ENCODE measurements at places on chromosomes 3 and 15.

DNA sequence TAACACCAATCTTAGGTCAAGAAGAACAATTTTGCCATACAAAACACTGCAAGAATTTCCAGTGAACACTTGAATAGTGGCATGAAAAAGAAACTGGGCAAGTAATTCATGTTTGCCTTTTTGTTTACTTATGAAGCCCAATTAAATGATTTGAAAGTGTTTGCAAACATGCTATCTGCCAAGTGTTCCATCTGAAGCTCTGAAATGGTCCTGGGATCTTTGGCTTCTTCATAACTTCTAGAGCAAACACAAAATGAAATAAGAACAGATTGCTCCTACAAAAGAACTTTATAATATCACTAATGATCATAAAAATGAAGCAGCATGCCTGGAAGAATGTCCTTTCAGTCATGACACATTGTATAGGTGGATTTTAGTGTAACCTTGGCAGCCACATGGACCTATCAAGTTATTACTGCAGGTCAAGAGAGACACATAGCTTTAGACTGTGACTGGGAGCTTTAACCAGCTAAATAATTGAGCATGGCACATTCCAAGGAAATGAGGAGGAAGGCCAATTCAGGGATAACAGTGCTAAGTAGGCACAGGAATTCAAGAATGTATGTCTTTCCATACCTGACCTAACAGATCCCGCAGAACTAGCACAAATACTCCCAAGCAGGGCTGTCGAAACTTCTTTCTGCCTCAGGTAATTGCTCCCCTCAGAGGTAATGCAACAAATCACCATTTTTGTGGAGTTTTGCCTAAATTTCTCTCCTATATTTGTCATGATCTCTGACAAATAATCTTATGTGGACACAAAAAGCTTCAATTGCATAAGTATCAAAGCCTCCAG is 144.6 kb downstream of the DUT start:
- DNase-seq, result no peak

GRCh38 chr3:153028381-153028780 is 133.6 kb upstream of the RAP2B start:
- DNase-seq, result no peak

DNA sequence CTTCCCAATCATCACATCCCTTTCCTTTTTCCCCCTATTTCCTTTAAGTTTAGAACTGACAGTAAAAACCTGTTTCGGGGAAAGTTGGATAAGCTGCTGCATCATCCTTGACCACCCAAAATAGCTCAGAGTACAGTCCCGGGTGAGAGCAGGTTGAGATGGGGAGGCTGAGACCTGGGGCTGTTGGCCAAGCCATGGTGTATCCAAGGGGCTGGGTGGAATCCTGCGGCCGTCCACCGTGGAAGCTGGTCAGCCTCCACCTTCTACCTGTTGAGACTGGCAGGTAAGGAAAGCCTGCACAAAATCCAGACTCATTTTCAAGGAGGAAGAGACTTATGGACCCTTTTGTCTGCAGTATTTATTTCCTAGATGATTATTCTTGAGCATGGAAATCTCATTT is 128.2 kb upstream of the PLXNA1 start:
- no peak for DNase-seq

DNA sequence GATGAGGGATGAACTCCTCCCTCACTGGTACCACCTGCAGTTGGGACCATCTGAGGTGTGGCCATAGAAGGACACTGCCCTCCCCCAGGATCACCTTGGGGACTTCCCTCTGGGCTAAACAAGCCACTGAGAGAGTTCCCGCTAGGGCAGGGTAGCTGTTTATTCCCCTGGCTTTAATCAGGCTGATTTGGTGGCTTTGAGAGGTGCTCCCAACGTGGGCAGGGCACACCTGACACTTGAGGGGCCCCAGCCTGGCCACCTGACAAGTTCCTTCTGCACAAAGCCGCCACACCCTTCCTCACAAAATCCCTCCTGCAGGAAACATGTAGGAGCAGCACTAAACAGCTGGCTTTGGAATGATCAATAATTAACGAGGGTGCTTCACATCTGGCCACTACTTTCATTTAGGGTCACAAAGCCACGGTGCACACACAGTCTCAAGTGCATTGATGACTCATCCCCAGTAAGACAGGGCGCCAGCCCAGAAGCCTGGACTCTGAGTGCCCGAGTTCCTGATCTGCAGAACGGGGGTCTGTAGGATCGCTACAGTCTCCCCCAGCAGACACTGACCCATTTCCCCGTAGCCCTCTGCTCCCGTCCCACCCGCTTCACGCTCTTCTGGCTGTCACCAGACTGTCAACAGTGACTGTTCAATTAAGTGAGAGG is 75.1 kb downstream of the ATP10A start:
- no peak for DNase-seq

GRCh38 chr15:74229686-74230085 is 6.4 kb upstream of the CCDC33 start:
- DNase-seq, result no peak

- no peak for DNase-seq
Observed at GRCh38 chr3:186052096-186052840, 56.6 kb downstream of the ETV5 start.

All from stimulated activated CD8-positive, alpha-beta memory T cell treated with anti-CD3 and anti-CD28 coated beads, Interleukin-15, amount 100 ng/mL, for 4 hours (primary cell).